ENCODE measurements at places on chromosomes 7 and 10.
A peak's percentile ranks its signal among the peaks of the same experiment; 100 is the strongest.

DNA sequence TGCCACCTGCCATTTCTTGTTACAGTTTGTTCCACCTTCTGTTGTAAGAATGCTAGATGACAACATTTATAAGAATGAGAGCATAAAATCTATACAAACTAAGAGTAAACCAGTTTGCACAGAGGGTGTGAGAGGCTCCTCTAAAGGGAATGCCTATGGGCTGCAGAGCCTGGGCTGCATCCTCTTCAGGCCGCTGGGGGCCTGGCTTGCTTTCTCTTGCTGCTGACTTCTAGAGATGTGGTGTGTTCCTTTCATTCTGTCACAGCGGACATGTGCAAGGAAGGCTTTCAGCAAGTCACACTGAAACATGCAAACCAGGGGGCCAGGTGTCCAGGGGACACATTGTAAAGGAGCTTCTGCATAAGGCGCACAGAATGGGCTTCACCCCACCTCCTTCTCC is 7.1 kb upstream of the ATP6V1F start:
- no peak for DNase-seq

DNA sequence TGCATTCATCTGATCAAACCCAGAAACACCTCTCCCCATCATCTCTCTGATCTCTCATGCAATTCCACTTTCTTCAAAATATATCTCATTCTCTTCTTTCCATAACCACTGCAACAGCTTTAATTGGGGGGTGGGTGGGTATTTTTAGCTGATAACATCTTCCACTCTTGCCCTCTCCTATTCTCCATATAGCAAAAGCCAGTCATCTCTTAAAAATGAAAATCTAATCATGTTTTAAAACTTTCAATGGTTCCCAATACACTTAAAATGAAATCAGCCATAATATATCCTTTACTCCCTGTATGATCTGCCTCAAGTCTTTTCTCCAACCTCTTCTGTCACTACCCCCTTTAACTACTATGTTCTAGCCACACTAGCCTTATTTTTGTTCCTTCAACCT is 1.5 kb downstream of the YME1L1 start:
- no peak for DNase-seq

- no peak for DNase-seq
Observed at GRCh38 chr10:128156999-128157755, 31.0 kb upstream of the MKI67 start.

DNA sequence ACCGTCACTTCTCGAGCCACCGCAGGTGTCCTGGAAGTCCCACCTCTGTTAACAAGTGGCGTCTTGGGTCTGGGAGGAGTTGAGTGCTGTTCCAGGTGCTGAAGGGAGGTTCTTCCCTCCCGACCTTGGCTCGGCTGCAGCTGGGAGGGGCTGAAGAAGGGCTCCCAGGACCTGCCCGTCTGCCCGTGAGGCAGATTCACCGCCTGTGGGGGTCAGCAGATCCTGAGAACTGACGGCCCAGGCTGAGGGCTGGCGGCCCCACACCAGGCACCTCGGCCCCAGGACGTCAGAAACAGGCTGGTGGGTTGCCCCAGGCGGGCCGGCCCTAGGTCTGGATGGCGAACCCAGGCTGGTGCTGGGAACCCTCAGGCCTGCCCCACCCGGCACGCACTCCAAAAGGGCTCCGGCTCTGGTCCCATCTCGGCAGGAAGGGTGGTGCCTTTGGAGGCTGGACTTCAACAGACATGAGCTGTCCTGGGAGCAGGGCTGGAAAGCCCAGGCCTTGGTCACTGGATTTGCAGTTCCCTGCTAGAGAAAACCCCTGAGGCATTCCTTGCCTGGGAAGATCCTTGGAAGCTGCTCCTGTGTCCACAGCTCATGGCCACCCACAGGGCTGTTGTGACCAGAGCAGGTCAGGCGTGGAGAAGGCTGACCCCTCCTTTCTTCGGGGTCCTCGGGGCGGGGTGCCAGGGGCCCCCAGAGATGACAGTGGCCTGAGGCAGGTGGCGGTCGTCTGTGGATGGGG is 42.6 kb upstream of the CFAP46 start:
- no peak for DNase-seq

DNA sequence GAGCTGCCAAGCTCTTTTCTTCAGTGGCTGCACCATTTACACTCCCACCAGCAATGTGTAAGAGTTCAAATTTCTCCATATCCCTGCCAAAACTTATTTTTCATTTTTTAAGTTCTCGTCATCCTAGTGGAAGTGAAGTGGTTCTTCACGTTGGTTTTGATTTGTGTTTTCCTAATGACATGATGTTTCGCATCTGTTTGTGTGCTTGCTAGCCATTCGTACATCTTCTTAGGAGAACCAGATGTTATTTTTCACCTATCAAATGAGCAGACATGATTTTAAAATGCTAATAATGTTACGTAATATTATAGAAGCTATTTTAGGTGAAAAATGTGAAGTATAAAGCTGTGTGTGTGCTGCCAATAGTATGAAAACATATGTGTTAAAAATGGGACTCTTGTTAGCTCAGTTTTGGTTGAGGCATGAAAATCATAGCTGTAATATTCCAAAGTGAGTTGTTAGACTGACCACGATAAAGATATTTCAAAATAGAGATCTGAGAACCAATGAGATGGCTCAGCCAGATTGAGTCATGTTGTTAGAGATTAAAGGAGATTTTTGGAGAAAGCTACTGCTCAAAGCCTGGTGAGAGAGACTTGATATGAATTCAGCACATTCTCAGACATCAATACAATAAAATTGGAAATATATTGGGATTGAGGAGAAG is 25.9 kb upstream of the GALNT11 start:
- DNase-seq = no peak

GRCh38 chr10:26574783-26575182 is 122.7 kb upstream of the PDSS1 start:
- DNase-seq = no peak

DNA sequence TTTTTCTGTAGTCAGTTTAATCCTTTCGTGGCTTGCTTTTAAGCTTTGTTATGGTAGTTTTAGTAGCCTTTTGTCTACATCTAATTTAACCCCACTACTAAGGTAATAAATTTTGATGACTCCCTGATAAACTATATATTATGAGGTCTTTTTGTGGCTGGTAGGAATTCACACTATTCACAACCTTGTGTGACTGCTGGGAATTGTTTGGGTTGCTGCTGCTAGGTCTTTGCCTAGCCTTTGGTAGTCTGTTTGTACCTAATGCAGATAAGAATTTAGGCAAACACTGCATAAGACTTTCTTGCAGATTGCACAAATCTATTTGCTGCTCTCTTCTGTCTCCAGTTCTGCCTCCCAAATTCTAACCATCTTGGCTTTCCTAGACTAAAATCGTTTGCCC is 58.3 kb downstream of the SHOC2 start:
- no peak for DNase-seq

DNA sequence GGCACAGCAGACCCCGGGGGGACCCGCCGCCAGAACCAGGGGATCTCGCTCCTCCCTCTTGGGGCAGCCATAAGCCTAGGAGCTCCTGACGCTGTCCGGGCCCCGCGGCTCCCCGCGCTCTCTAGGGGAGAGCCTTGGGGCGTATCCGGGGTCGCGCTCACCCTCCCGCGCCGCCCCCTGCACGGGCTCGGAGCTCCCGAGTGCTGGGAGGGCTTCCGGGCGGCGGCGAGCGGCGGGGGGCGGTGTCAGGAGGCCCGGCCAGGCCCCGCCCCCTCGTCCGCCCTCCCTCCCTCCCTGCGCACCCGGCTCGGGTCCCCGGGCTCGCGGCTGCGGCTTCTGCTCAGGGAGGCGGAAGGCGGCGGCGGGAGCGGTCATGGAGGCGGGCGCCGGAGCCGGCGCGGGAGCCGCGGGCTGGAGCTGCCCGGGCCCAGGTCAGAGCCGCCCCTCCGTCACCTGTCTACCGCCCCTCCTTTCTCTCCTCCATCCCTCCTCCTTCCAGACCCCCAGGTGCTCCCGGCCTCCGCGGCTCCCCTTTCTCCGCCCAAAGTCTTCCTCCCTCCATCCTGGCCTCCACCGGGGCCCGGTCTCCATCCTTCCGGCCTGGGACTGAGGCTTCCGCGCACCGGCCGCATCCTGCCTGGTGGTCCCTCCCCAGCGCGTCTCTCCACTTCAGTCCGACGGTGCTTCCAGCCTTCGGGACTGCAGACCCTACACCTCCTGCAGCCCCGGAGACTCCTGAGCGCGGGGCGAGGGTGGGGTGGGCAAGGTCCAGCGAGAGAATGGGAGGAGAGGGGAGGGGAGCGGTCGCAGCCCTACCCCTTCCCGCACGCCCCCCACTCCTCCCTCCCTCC is at the start of gene CCDC136:
Gene CCDC136, plus strand, starts transcription at position 848 of the 851 bp plus-strand sequence. CDS start 444 bp downstream, outside the sequence.
- peak; percentile 49 for DNase-seq

DNA sequence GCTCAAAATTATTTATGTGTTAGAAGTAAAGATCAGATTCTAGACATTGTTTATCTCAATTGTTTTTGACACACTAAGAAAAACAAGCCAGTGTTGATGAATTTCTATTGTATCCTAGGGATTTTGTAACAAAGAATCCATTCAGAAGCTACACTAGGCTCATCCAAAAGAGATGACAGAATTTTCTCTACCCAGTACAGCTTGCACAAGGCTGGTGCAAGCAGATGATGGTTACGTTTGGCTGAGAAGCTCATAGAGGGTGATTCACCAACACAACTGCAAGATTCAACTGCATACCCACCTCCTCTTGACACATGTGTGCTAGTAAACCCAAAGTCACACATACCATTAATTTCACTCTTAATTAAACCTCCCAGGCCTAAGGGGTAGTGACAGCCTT is 20.8 kb downstream of the GRM3 start:
- DNase-seq = no peak

- DNase-seq = no peak
Observed at GRCh38 chr10:22017283-22018020, 13.9 kb upstream of the DNAJC1 start.

- no peak for DNase-seq
Observed at GRCh38 chr7:37376386-37376785, 72.3 kb downstream of the ELMO1 start.

DNA sequence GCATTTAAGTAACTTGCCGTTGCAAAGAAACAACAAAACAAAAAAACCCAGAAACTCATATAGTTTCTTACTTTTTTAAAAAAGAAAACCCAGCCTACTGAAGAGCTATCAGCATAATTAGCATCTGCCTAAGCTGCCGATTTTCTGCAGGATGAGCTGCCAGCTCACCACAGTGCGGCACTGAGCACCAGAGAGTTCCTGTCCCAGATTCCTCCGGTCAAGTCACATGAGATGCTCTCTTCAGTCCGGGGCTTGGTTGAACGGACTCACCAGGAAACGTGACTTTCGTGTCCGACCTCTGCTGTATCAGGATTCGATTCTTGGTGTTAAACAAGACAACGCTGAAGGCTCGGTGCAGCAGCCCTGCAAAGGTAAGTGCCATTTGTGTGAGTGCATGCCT is 3.2 kb downstream of the IDI2 start:
- DNase-seq = no peak

DNA sequence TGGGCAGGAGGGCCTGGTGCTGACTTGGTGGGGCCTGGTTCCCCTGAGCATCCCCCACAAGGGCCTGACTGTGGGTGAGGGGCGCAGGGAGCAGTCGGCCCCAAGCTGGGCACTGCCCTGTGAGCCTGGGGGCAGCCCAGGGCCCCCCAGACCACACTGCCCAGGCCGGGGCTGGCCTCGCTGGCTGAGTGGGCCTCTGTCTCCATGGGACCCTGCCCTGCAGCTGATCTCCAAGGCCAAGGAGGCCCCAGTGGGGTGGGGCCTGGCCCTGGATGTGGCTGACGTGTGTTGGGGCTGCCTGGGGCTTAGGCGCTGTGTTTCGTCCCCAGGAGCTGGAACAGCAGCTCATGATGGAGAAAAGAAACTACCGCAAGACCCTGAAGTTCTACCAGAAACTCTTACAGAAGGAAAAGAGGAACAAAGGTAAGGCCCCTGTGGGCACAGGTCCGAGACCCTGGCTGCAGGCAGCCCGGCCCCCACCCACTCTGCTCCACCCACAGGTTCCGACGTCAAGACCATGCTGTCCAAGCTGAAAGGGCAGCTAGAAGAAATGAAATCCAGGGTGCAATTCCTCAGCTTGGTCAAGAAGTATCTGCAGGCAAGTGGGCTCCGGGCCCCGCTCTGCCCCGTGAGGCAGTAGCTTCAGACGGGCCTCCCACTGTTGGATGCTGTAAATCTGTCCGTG is 23.5 kb upstream of the UTF1 start:
- no peak for DNase-seq

- DNase-seq = no peak
Observed at GRCh38 chr7:116776046-116776445, 86.3 kb upstream of the CAPZA2 start.

DNA sequence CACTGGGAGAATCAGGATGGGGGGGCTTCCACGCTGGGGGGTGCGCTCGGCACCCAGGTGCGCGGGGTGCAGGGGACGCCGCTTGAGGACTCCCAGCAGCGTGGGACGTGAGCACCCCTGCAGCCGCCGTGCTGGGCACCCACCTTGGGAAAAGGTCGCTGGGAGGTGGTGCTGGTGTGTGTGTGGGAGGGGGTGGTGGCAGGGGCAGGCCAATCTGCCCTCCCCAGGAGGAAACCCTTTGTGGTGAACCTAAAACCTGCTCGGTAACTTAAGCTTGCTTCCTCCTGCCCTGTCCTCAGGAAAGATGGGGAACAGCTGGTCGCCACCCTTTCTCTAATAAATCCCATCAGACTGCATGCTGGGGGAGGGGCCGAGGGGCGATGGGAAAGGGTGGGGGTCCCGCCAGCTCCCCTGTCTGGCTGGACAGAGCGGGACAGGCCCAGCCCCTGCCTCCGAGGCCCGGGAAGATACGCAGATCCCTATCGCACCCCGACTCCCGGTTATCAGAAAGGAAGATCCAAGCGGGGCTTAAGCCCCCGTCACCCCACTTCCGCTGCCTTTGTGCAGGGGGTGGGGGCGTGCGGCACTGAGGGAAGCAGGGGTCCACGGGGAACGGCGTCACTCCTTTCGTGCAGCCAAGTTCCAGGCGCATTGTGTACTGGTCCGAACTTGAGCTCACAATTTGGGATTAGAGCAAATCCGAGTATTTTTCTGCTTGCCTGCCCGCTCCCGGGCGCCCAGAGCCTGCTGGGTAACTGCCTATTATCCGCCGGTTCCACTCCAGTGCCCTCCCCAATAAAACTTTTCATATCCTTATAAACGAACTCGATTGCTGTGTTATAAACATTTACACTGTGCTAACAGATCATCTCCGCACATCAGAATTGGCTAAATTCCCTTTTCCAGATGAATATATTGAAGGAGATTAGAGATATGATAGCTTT is 64.6 kb downstream of the UNCX start:
- DNase-seq = no peak

DNA sequence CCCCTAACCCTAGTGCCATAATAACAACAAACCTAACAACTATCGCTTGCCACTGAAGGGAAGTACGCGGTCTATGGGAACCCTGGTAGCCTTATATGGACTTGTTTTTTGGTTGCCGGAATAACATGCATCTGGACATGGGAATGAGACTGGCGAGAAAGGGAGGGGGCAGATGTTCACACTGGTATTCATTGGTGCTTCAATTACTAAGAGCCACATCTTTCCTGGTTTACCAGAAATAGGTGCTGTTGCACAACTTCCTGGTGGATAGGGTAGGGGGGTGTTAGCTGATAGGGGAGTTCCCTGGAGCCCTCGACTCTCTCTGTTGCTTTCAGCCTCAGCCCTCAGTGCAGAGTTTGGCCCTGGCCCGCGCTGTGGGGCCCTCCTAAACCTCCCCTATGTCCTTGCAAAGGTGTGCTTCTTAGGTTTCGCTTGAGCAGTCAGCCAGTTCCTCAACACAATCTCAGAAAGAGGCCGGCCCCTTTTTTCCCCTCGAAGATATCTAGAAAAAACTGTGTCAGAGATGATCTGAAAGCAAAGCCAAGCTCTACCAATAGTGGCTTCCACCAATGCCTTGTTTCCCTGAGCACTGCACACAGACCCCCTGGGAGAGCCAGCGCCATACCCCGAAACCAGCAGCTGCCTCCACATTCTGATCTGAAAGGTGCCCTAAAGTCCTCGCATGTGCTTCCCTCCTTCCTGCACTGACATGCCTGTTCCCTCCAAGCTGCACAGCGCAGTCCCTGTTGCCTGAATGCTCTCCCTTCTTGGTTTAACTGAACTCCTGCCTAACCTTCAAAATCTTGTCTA is 13.5 kb downstream of the TBXAS1 start:
- no peak for DNase-seq

Measured in HTR-8/SVneo (cell line).